Eye (tissue), 1 donor: ENCODE measurements at places on chromosomes 1 and 21.

GRCh38 chr1:119647734-119648619 lies at the start of gene ZNF697:
ZNF697 (minus strand) TSS chr1:119648266; CDS start chr1:119626100, 22,166 bp downstream.
- peak; percentile 97 for DNase-seq

GRCh38 chr1:150534002-150534401 lies 15.2 kb upstream of the ADAMTSL4 start:
- DNase-seq: no peak

- no peak for DNase-seq
Observed at GRCh38 chr1:155077346-155077745, 1.3 kb upstream of the EFNA3 start.

- no peak for DNase-seq
Observed at GRCh38 chr1:156508205-156508954, 7.8 kb upstream of the MEF2D start.

- DNase-seq: no peak
Observed at GRCh38 chr1:145983960-145984830, 12.2 kb downstream of the TXNIP start.

DNA sequence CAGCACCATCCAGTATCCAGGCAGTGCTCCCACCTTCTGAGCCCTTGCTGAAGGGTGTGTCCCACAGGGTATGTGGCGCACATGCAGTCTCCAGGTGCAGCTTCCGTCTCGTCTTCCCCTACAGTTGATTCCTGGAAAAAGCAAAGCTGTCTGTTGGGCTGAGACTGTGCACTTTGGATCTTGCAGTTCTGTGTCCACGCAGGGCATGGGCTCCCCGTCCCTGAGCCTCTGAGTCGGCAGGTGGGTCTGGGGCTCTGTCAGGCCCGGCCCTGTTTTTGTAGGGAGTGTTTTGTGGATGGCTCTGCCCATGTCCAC lies 32.8 kb downstream of the SNAP47 start:
- DNase-seq: no peak

DNA sequence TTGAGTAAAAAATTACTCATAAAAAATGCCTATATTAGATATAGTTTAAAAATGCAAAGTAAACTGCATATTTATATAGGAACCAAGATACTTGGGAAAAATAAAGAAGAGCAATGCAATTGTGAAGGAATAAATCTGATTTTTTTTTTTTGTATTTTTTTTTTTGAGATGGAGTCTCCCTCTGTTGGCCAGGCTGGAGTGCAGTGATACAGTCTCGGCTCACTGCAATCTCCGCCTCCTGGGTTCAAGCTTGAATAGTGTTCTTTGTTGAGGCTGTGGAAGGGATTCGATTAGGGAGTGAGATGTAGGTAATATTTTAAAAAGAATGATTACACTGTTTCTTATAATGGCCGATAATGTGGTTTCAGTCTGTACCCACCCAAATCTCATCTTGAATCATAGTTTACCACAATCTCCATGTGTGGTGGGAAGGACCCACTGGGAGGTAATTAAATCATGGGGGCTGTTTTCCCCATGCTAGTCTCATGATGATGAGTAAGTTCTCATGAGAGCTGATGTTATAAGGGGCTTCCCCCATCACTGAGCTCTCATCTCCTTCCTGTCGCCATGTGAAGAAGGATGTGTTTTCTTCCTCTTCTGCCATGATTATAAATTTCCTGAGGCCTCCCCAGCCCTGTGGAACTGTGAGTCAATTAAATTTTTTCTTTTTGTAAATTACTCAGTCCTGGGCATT lies 1765.9 kb downstream of the PLA2G4A start:
- no peak for DNase-seq

DNA sequence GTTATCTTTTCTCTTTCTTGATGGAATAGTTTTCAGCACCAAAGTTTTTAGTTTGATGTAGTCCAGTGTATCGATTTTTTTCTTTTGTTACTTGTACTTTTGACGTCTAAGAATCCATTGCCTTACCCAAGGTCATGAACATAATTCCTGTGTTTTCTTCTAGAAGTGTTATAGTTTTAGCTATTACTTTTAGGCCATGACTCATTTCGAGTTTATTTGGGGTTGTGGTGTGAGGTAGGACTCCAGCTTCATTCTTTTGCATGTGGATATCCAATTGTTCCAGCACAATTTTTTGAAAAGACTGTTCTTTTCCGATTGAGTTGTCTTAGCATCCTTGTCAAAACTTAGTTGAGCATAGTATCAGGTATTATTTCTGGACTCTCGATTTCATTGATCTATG lies 79.4 kb upstream of the SELENON start:
- no peak for DNase-seq

DNA sequence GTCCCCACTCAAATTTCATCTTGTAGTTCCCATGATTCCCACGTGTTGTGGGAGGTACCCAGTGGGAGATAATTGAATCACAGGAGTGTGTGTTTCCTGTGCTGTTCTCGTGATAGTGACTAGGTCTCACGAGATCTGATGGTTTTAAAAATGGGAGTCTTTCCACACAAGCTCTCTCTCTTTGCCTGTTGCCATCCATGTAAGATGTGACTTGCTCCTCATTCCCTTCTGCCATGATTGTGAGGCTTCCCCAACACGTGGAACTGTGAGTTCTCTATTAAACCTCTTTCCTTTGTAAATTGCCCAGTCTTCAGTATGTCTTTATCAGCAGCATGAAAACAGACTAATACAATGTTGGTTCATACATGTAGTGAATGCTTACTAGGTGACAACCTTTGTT lies 163.2 kb upstream of the PALMD start:
- DNase-seq: no peak

DNA sequence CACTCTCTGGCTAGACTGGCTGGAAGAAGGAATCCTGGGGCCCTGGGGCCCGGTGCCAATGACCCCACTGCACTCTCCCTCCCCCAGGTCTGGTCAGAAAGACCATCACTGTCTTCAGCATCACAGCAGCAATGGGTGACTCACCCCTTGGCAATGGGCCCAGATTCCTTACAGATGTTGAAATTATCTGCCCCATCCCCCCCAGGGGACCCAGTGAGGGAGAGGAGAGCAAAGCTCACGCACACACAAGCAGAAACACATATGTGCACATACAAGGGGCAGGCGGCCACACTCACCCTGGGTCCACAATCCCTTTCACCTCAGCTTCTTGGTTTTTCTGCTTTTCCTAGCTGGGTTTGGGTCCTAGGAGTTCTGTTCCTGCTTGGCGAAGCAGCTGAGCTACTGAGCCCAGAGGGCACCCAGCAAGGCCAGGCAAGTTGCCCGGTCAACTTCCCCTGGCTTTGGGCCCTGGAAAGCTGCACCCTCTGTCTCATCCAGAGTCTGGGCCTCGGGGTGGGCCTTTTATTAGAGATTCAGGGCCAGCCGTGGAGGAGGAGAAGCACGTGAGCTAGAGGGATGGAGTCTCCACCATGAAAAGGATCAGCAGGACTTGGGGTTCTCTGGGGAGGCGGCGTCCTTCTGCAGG lies 2.6 kb downstream of the COL16A1 start:
- peak; percentile 82 for DNase-seq

DNA sequence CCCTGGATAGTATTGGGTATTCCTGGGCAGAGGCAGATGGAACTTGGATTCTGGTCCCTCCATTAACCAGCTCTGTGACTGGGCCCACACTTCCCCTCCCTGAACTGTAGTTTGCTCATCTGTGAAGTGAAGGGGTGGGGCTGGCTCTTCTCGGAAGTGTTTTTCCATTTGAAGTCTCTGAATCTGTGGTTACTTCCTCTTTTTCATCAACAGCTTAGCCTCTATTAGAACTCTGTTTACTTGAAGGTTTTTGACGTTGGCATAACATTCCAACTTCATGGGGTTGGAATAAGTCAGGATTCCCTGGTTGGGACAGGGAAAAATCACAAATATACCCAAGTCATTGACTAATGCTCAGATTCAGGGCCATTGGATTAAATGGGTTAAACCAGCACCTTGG lies 3.6 kb downstream of the KIAA0040 start:
- DNase-seq: no peak

DNA sequence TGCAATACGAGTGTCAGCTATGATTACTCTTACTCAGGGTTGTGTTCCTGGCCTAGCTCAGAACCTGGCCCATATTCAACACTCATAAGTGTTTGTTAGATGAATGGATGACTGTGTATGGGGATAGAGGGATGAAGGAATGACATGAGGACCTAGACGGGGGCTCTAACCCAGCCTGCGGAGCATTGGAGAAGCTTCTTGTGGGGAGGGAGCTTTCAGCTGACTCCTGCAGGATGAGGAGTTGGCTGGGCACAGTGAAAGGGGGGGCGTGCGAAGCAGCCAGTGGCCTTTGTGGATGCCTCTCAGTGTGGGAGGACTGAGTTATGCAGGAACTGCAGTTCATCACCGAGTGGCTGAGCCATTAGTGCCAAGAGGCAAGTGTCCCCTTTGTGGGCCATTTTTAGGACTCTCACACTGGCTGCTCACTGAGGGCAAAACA lies 1.2 kb upstream of the EXTL1 start:
- no peak for DNase-seq

- DNase-seq: no peak
Observed at GRCh38 chr1:8347635-8348034, 29.7 kb downstream of the SLC45A1 start.

DNA sequence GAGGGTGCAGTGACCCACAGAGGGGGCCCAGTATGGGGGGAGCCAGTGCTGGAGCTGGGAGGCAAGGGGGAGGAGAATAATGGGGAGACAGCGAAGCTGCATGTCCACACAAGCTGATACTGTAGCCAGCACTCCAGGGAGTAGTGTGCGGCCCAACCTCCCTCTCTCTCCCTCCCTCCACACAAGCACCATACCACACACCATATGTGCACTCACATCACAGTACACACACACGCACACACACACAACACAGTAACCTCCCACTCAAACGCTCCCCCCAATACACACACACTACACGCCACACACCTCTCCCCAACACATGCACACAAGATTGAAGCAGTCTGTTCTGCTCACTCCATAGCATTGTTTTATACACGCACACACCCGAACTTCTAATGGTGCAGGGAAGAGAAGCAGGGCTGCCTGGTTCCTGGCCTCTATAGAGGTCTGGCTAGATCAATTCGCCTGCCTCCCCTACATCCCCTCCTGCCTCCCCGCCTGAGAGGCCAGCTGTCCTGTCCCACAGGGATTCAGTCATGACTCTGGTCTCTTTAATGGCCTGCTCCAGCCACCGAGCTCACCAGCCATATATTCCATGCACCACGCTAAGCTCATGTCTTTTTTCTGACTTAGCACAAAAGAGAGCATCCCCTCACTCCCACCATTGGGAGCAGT lies 3.8 kb downstream of the NCDN start:
- peak; percentile 20 for DNase-seq

- DNase-seq: no peak
Observed at GRCh38 chr1:105874621-105875020, 1181.9 kb upstream of the PRMT6 start.

DNA sequence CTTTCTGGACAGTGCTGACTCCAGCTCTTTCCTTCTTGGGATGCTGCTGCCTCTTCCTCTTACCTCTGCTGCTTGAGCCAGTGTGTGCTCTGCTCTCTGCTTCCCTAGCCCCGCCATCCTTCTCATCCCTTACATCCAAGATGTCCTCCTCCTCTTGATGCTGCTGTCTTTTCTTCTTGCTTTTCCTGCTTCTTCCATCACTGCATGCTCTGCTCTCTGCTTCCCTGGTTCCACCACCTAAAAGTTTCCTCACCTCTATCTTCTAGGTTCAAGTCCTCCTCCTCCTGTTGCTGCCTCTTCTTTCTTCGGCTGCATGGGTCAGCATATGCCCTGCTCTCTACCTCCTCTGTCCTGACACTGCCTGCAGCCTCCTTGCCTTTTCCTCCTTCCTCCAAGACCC lies 3.4 kb downstream of the NAXE start:
- DNase-seq: no peak

GRCh38 chr1:244941121-244941520 lies 76.8 kb upstream of the HNRNPU start:
- no peak for DNase-seq
